ENCODE measurements at places on chromosomes 16 and 17. TPM values are rescaled to one million over a fixed set of nuclear protein-coding genes. Genes with fewer than 3 reads are reported as not detected.
A peak's percentile ranks its signal among the peaks of the same experiment; 100 is the strongest.

- DNase-seq: no peak
Observed at GRCh38 chr16:88435437-88436355, 17.4 kb upstream of the ZFPM1 start.

DNA sequence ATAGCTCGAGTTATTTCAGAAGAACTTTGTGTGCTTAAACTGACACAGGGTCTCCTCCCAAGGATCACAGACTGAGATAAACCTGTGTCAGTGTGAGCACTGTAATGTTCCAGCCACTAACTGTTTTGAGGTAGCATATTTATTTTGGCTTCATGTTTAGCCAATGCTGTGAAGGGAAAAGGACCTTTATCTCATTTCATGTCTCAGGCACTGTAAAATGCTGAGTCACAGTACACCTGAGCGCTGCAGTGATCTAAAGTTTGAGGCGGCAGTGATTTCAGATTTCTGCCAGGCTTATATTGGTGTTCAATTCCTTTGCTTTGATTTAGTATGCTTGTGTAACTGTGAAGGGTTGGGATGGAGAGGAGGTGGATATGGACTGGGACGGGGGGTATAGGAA is 3.1 kb upstream of the DNAJA2 start:
- DNase-seq: peak; percentile 65

DNA sequence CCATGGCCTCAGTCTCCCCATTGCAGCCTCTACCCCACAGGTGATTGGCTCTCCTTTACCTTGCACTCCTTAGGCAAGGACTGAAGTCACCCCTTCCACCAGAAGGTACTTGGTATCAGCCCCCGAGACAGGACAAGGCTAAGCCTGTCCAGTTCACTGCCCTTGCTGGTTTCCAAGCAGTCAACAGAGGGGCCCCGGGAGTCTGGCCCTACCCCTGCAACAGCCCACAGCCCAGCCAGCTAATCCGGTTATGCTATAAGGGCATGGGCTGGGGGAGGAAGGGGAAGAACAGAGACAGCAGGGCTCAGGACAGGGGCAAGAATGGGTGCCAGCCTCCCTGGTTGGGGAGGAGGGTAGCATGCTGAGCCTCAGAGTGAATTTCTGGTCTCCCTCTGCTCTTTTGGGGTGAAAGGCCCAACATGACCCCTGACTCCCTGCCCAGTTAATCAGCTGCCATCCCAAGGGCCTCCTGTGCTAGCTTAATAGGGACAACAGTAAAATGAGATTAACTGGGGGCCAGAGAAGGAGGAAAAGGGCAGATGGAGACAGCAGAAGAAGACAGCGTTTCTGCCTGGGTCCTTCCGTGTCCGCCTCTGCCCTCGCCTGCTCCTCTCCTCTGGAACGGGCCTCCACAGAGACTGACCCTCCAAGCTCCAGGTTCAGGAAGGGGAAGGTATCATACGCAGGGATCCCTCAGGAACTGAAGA is 10.7 kb downstream of the DLG4 start:
- no peak for DNase-seq

GRCh38 chr16:79334127-79334526 is 266.4 kb downstream of the MAF start:
- no peak for DNase-seq

DNA sequence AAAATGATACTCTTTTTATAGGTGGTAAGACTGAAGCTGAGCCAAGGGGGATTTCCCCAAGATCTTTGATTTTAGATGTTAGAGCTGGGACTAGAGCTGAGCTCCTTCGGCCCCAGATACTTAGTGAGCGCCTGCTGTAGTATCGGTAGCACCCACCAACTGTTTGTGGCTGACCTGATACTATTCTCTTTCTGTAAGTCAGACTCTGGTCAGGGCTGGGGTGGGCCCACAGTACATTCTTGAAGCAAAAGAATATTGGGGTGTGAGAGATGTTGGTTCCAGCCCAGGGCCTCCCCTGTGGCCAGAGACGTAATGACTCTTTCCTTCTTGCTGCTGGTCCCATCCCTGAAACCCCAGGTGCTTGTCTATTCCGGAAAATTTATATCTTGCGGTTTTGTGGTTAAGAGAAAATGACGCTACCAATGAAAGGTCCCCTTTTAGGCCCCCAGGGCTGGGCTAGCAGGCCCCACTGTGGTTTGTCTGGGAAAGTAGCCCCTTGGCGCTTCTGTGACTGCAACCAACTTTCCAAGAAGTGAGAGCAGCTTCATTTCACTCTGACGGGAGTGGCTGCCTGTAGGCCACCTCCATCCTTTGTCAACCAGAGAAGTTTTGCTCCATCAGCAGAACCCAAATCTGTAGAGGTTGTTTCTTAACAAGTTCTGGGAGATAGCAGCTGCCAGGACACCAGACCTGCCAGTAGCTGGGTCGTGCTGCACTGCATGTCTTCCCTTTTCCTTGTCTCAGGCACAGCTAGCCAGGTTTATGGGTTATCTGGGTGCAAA is 86.4 kb upstream of the LGALS9 start:
- DNase-seq: no peak

TLCD2 gene
- 4.2 TPM for total RNA-seq

GRCh38 chr16:73354434-73354833 is 306.5 kb upstream of the ZFHX3 start:
- no peak for DNase-seq

C16orf96 gene
- total RNA-seq: 0.38 TPM

DNA sequence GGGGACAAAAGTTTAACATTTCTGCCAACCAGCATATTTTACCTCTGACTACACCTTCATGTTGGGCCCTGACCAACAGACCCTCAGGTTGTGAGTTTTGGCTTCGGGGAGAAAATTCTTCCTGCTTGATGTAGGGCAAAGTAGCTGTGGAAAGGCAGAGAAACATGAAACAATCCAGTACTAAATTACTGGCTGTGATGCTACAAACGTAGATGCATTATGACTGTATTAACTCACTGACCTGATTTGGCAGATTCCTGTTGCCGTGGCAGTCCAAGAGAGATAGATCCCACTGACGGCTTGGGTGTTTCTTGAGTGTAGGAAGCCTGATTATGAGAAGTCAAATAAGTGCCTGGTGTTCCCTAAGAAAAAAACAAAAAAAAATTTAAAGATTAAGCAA is 80.7 kb downstream of the TTC19 start:
- DNase-seq: no peak

DNA sequence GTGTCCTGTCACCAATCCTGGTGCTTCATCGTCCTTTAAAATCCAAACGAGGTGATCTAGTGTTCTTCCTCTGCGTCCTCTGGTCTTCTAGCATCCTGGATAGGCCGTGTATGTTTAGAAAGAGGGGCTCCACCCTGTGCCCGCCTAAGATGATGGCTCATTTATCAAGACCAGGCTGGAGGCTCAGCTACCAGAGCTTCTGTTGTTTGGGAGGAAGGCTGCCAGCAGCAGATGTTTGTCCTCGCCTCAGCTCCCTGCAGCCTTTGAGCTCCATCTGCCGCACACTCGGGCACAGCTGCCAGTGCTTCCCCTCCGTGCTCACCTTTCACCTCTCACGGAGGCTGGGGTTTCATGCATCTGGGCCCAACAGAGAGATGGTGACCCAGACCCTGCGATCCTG is 954.7 kb upstream of the RBFOX1 start:
- no peak for DNase-seq
